ENCODE measurements at places on chromosomes 3 and 15.

- no peak for DNase-seq
Measured at GRCh38 chr15:80825361-80826030, 46.3 kb downstream of the CEMIP start.

GRCh38 chr15:77898811-77899730, 178.4 kb downstream of the TBC1D2B start:
- no peak for DNase-seq

DNA sequence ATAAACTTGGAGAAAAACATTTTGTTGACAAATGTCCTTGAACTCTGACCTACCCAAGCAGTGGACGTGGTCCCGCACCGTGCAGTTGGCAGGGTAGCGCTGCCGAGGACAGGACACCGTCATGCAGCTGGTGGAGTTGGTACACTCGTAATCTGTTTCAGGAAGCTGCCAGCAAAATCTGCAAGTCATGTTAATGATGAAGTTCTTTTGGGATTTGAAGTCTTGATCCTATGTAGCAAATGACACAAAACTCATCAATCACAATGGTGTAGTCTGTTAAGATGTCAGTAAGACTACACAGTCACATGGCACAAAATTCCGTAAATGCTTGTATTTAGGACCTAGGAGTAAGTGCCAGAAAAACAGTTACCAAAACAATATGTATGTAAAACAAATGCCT, 5.5 kb downstream of the TM2D3 start:
- DNase-seq: no peak

- no peak for DNase-seq
Measured at GRCh38 chr3:146750196-146750595, 145.1 kb upstream of the PLSCR5 start.

DNA sequence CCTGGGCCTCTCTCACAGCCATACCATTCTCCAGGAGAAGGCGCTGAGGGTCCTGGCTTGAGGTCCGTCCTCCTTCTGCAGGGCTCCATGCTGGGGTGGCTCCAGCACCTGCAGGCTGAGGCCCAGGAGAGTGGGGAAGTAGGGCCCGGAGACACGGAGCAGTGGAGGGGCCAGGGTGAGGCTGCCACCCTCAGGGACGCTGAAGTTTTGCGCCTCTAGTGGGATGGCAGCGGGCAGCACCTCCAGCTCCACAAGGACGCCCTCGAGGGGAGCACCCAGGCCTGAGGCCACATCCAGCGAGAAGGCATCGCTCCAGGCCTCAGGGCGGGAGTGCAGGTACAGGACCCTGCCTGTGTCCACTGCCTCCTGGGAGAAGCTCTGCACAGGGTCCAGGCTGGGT, 27.5 kb downstream of the CSPG4 start:
- no peak for DNase-seq

- DNase-seq: no peak
Measured at GRCh38 chr3:37984051-37984450, 6.5 kb upstream of the VILL start.
